ENCODE measurements at places on chromosomes 2 and 18. TPM values are rescaled to one million over a fixed set of nuclear protein-coding genes. Genes with fewer than 3 reads are reported as not detected.

REG1A gene
- total RNA-seq = not detected

RAB27B gene
- 0.77 TPM for total RNA-seq

RGPD4 gene
- total RNA-seq = not detected

CFAP53 gene
- total RNA-seq = 0.99 TPM

ACADL gene
- total RNA-seq = 0.51 TPM

VPS54 gene
- total RNA-seq = 29.7 TPM

CGREF1 gene
- total RNA-seq = 10.0 TPM

RNF152 gene
- 24.4 TPM for total RNA-seq

MAP3K19 gene
- total RNA-seq = not detected

GRCh38 chr2:65215946-65216345, 11.7 kb upstream of the ACTR2 start:
- DNase-seq = no peak

GRCh38 chr2:28046921-28047320, 156.4 kb downstream of the BABAM2 start:
- DNase-seq = no peak

DNA sequence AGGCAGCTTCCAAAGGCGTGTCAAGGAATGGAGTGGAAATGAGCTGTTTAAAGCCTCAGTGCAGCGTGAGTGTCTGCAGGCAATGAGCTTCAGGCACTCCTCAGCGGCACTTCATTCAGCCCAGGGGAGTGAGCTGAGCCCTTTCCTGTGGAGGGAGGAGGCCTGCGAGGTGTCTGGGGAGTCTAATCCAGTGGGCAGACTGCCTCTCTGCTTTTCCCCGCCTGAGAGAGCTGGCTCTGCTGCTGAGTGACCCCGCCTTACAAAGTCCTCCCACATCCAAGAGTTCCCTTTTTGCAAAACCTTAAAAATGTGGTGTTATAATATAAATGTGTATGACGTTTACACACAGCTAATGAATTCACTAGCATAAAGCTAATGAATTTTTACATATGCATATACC, 7.0 kb upstream of the LDLRAD4 start:
- no peak for DNase-seq

DNA sequence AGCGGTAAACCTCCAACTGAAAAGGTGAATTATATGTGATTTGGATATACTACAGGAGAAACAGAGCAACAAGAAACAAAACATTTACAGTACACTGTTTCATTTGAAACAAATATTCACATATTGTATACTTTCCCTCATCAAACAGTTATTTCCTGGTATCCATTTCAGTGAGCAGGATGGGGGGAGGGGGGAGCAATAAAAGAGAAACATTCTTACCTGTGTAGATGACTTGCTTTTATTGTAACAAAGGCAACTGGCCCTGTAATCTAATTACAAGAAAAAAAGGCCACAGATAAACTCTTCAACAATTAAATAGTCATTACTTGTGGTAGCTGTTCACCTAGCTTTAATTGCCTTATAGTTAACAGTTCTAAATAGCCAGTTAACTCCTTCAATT, 3.9 kb upstream of the PPP1CB start:
- no peak for DNase-seq

GRCh38 chr2:201114846-201115245, 1.1 kb upstream of the CFLAR start:
- peak; percentile 54 for DNase-seq

GRCh38 chr2:47617523-47618271, 165.2 kb upstream of the MSH6 start:
- DNase-seq = no peak

DNA sequence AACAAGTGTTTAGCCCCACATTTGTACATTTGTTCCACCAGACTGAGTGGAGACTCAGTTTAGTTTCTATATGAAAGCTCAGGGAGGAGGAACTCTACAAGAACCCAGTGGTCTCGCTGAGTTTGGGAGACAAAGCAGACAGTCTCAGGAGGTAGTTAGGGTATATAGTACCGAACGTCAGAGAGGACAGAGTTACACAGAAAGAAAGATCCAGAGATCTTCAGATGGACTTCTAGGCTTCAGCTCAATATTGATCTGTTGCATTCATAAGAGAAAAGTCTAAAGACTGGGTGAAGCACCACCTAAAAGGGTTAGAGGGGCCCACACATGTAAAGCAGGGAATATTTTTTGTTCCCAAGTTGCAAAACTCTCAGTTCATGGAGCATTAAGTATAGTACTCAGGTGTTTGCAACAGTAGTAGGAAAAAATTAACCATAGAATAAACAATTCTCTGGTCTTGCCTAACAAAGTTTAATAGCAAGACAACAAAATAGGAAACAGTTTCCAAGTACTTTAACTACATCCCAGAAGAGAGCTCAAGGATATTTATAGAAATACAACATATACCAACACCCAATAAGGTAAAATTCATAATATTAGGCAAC, 4.2 kb downstream of the TFPI start:
- no peak for DNase-seq

- peak; percentile 90 for DNase-seq
These were observed 18.8 kb upstream of the MREG start for GRCh38 chr2:216031960-216032689.

DNA sequence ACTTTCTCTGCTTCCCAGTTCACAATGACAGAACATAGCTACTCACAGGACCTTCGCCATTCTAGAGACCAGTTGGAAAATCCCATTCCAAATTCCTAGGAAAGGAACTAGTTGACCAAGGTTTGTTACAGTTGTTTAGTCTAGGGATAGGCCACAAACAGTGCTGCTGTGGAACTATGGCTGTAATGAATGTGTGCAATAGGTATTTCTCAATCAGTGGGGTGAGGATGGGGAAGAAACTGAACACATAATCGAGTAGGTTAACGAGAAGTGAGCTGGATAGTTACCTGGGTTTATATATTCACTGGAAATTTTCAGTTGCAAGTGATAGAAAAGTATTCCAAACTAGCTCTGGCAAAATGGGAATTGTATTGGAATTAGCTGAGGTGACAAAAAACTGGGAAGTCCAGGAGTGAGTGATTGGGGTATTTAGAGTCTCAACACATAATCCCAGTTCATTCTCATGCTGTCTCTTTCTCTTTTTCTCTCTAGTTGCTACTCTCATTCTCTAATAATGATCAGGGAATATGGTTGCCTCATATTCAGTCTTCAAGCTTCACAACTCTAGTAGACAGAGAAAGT, 18.2 kb upstream of the HMSD start:
- DNase-seq = no peak

DNA sequence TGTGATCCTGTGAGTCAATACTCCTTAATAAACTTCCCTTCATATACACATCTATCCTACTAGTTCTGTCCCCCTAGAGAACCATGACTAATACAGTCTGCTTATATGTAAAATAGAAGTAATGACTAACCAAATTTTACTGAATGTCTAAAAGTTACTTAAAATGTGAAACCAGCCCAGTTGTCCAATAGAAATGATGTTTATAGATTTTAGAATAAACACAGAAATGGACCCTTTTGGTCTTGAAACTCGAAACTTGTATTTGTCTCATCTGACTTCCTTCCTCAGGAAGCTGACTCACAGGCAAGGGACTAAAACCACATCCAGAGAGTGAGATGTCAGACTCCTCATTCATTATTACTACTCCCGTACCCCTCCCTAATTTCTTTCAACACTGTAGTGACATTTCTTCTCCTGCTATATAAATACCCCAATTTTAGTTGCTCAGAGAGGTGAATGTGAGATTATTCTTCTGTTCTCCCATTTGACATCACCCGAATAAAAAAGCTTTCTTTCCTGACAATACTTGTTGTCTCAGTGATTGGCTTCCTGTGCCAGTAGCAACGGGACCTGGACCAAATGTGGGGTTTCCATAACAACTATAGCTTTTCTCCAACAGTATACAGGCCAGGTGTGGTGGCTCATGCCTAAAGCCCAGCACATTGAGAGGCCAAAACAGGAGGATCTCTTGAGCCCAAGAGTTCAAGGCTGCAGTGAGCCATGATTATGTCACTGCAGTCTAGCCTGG, 486.0 kb downstream of the ERBB4 start:
- peak; percentile 86 for DNase-seq

- no peak for DNase-seq
These were observed 187.5 kb upstream of the MAP2 start for GRCh38 chr2:209236377-209236776.

- no peak for DNase-seq
These were observed 60.1 kb upstream of the LAPTM4A start for GRCh38 chr2:20111311-20112131.

DNA sequence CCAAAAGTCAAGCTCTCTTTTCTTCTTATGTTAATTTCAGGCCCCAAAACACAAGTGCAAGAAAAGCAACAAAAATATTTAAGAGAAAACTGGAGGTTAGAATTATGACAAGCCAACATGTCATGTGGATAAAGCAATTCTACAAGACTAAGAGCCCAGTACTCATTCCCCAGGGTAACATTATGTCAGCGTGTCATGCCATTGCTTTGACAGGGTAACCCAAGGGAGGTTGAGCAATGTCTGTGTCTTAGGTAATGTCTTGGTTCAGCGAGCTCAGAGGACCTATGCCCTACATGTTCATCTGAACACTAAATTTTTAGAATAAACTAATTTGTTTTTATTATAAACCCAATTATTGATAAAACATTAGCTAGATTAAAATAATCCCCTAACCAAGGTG, 173.2 kb upstream of the ZNF804A start:
- no peak for DNase-seq

GRCh38 chr2:205722283-205722918, 40.1 kb downstream of the NRP2 start:
- DNase-seq = no peak

DNA sequence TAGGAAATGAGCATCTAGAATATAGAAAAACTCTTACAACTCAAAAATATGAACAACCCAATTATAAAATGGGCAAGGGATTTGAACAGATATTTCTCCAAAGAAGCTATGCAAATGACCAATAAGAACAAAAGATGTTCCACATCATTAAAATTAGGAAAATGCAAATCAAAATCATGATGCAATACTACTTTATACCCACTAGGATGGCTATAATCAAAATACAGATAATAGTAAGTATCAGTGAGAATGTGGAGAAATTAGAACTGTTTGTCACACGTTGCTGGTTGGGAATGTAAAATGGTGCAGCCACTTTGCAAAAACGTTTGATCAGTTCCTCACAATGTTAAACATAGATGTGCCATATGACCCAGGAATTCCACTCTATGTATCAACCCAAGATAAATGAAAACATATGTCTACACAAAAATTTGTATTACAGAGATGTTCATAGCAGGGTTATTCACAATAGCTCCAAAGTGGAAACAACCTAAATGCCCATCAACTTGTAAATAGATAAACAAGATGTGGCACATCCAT, 558.4 kb downstream of the SLC4A3 start:
- DNase-seq = no peak

DNA sequence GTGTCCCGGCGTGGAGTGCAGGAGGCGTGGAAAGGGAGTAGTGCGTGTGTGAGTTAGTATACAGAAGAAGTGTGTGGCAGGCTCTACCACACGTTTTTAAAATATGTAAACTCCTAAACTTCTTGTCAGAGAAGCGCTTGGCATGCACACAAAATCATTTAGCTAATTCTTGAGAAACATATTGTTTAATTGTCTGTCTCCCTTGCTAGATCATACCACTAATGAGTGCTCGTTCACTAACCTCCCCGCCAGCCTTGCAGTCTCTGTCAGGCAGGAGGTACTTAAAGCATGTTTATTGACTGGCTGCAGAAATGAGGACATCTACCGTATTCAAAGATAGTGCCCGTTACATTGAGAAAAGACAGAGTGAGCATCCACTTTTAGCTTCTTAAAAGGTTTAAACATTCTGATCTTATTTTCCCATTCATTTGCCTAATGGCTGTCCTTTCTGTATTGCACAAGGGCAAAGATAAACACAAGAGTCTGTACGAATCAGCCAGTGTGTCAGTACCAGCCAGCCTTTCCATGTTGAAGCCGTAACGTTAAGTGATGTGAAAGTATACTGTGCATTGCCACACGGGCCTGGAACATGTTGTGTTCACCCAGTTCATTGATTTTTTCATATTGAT, 41.4 kb downstream of the TRAPPC12 start:
- peak; percentile 37 for DNase-seq

DNA sequence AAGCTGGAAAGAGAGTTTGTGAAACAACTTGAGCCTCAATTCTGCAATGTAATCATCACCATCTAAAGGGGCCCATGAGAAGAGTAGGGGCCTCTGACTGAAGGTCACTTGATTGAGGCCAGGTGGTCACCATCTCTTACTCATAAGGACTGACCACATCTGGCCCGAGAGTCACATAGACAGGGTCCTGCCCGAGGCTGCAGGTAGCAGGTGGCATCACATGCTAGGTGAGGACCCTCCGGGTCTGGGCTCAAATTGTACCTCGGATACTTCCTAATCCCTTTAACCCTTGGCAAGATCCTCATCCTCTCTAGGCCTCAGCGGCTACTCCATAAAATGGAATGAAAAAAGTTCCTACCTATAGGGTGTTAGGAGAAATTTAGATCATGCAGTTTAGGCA, 16.7 kb downstream of the FHL2 start:
- DNase-seq = no peak

- DNase-seq = no peak
These were observed 79.8 kb downstream of the CIB4 start for GRCh38 chr2:26561376-26561775.

GRCh38 chr2:220891405-220891804, 680.7 kb downstream of the EPHA4 start:
- DNase-seq = peak; percentile 83

DNA sequence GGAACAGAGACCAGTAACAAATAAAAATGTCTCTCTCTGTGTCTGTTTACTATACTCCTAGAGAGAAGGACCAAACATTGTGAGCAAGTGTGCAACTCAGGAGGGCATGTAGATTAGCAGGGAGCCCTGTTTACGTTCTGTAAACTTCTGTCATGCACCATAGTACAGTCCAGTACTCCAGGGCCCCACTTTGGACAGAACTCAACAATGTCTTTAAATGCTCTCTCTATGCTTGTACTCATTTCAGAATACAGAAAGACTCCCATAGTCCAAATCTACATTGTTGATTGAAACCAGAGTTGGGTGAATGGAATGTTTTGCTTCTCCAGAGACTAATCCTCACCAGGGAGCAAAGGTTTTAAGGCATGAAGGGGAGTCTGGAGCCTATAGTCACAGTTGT, 934.8 kb downstream of the NRXN1 start:
- DNase-seq = no peak

GRCh38 chr18:79283131-79283810, 112.5 kb upstream of the NFATC1 start:
- no peak for DNase-seq

DNA sequence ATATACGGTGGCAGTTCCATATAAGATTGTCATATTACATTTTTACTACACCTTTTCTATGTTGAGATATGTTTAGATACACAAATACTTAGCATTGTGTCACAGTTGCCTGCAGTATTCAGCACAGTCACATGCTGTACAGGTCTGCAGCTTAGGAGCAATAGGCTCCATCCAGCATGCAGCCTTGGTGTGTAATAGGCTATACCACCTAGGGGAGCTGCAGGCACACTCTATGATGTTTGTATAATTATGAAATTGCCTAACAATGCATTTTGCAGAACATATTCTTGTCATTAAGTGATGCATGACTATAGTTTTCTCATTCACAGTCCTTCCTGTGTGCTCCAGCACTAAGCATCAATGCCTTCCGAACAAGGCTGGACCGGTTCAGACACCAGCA, 133.4 kb downstream of the NDUFA10 start:
- no peak for DNase-seq

Measured in fibroblast of lung (primary cell).